CD4-positive, alpha-beta T cell treated with Interleukin-15 for 4 hours (primary cell): ENCODE measurements at places on chromosomes 7 and 10.

- no peak for DNase-seq
These were observed 313.1 kb downstream of the SKIDA1 start for GRCh38 chr10:21212348-21212747.

GRCh38 chr10:47145290-47145934, 154.6 kb upstream of the GDF10 start:
- DNase-seq: no peak

DNA sequence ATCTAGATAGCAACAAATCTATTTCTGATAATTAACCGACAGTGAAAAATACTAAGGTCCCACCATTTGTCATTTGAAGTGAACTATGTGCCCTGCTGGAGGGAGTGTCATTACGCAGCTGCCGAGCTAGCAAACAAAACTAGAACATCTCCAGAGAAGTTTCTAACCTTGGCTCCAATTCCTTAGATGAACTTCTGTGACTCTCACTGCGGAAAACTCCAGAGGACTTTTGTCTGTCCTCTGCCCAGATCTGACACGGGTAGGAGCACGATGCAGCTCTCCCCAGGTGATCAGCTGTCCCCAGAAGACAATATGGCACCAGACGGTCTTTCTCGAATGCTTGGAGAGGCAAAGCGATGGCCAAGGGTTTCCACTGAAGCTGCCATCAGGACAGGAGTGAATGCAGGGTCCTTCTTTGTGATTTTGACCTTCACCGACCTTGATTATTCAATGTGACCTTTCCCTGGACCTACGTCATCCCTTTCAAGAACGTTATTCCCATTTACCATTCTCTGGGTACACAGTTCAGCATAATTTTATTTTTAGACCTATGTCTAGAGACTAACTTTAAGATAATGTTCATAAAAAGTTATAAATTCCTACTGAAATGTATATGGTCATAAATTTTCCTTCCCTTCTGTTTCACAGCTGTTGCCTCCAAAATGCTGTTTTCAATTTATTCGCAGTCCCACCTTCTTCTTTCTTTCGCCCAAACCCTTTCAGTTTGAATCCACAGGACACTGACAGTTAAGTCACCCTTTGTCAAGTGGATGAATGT, 116.7 kb upstream of the C7orf33 start:
- no peak for DNase-seq

GRCh38 chr7:8175929-8176369, 86.0 kb downstream of the ICA1 start:
- no peak for DNase-seq

GRCh38 chr10:1147810-1148209, 91.6 kb downstream of the WDR37 start:
- DNase-seq: no peak

- DNase-seq: no peak
These were observed 9.7 kb downstream of the GSAP start for GRCh38 chr7:77406421-77406820.

DNA sequence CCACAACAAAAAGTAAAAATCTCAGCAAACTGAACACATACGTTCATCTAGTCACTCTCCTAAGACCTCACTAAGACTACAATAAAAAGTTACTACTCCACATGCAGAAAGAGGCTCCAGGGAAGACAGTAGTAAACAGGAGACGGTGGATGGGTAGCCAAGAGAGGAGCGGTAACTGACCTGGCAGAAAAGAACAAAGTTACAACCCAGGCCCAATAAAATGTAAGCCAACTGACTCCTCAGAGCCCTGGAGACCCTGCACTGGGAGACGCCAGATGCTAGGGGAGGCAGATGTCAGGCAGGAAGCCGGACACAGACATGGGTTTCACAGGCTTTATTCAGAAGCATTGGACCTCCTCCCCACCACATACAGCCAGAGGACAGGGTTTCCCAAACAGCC, 181.1 kb upstream of the NFE2L3 start:
- DNase-seq: no peak

GRCh38 chr7:105838627-105839231, 37.7 kb downstream of the ATXN7L1 start:
- DNase-seq: no peak

- no peak for DNase-seq
These were observed 81.6 kb downstream of the SAMD9 start for GRCh38 chr7:93036149-93036640.

GRCh38 chr7:95772298-95772770, at the start of gene DYNC1I1:
Gene DYNC1I1 (plus strand): TSS chr7:95772554. CDS start chr7:95804730, 32,176 bp downstream.
- DNase-seq: no peak

- DNase-seq: no peak
These were observed 84.9 kb upstream of the ADRB1 start for GRCh38 chr10:113958631-113959382.

DNA sequence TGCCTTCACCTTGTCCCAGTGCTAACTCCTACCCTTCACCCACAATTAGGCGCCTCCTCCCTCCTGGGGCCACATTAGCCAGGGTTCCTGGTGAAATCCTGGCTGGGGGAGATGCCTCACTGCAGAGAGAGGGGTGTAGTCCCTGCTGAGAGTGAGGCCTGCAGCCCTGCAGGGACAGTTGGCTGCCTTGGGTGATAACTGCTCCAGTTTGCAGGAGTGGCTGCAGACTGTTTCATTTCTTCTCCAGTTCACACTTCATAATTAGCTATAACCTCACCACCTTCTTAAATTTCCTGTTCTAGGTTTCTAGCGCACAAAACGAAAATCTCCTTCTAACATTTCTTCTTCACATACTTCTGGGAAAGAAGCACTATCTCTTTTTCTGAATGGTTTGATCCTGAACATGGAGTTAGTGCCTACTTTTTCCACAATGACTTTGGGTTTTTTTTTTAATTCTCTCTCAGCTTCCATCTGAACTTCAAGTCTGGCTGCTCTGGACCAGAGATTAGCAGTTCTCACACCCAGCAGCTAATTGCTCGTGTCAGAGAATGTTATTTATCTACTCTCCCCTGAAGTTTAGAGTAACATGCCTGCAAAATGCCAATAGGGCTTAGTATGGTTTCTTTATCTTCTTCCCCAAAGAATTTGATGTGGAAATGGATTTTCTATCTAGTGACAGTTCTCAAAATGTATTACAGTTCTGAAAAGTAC, 15.5 kb upstream of the JAZF1 start:
- DNase-seq: no peak

GRCh38 chr7:83738291-83738835, 89.4 kb upstream of the SEMA3E start:
- no peak for DNase-seq

GRCh38 chr10:47451273-47451997, 32.5 kb downstream of the ANXA8 start:
- no peak for DNase-seq

DNA sequence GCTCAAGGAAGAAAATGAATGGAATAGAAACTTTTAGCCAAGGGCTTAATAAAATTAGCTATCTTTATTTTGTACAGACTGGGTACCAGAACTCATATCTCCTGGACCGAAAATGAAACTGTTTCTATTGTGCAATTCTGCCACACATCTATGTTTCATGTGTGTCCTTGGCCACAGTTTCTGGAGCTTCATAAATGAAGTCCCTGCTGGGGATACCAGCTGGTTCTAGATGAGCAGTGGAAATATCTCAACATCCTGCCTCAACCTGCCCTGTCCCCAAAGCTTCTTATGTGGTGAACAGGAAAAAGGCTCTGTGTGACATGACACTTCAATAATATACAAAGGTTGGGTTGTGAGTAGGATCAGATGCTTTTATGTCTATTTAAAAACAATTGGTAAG, 310.1 kb upstream of the SORCS1 start:
- no peak for DNase-seq

DNA sequence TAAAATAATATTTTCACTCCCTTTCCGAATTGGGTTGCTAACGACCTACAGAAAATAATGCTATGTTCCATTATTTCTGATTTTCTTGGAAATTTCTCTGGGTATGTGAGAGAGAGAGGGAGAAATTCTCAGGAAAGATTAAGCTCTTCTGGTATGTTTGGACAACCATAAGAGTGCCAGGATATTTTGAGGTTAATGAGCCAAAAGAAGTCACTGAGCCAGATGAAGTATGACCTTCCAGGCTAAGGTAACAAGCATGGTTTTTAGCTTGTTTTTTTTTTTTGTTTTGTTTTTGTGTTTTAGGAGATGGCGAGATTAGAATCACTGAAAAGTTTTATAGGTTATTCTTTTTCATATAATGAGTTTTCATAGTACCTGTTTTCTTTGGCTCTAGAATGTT, 171.0 kb upstream of the FOXP2 start:
- no peak for DNase-seq

- no peak for DNase-seq
These were observed 181.1 kb downstream of the PLCE1 start for GRCh38 chr10:94174838-94175237.

- DNase-seq: no peak
These were observed 456.4 kb upstream of the PFKP start for GRCh38 chr10:2610946-2611345.

DNA sequence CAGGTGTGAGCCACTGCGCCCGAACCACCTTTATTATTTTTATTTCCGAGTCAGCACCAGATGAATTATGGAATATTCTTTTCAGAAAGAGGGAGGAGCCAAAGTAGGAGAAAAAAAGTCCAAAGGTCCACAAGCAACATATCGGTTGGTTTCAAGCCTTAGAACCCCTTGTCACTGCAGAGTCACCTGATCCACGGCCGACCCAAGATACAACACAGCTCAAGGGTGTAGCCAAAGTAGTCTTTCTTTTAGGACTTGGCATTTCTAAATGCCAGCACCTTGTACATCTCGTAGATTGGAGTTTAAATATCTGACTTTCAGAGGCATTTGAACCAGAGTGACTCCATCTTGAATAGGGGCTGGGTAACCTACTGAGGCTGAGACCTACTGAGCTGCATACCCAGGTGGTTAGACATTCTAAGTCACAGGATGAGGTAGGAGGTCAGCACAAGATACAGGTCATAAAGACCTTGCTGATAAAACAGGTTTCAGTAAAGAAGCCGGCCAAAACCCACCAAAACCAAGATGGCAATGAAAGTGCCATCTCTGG, 113.9 kb upstream of the ANLN start:
- DNase-seq: no peak

DNA sequence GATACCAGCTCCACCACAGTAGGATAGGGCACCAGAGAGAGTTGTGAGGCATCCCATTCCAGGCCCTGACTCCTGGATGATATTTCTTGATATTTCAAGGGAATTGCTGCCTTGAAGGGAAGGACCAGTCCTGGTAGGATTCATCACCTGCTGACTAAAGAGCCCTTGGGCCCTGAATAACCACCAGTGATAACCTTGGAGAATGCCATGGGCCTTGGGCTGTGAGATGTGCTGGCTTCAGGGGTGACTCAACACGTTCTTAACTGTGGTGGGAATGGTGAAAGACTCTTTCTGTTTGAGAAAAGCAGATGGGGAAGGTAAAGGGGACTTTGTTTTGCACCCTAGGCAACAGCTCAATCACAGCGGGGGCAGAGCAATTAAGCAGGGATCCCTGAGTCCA, 21.4 kb upstream of the ASZ1 start:
- DNase-seq: no peak

GRCh38 chr7:137276189-137276588, 67.3 kb downstream of the PTN start:
- no peak for DNase-seq

DNA sequence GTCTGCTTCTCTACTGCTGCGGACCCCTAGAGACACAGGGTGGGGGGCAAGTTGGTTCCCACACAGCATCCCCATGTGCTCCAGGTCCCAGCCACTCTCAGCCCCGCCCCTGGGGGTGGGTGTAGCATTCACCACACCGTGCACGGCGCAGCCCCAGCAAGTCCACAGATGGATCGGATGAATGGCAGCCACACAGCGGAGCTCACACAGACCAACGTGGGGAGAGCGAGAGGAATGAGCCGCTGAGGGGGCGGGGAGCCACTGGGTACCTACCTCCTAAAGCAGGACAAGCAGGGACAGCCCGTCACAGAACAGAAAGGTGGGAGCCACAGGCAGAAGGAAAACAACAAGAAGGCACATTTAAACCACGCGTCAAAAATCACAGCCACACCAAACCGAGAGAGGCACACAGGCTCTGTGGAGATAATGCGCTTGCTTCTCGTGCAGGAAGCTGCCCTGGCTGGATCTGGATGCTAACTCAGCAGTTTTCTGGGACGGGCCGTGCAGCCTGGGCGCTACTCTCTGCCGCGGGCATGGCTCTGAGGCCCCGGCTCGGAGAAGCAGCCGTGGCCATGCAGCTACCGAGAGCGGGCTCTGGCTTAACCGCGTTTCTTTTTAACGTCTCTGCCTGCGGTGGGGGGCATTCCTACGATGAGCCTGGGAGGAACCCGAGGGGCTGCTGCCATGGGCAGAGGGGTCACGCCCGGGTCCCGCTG, 102.5 kb downstream of the CYTH3 start:
- no peak for DNase-seq

- DNase-seq: peak; percentile 12
These were observed 51.6 kb downstream of the PRLHR start for GRCh38 chr10:118543714-118544400.

- DNase-seq: no peak
These were observed 471.1 kb upstream of the GALNT17 start for GRCh38 chr7:70660819-70661191.

GRCh38 chr7:147775516-147776284, 814.9 kb upstream of the C7orf33 start:
- no peak for DNase-seq

- DNase-seq: no peak
These were observed 162.4 kb downstream of the COBL start for GRCh38 chr7:51154201-51154600.

DNA sequence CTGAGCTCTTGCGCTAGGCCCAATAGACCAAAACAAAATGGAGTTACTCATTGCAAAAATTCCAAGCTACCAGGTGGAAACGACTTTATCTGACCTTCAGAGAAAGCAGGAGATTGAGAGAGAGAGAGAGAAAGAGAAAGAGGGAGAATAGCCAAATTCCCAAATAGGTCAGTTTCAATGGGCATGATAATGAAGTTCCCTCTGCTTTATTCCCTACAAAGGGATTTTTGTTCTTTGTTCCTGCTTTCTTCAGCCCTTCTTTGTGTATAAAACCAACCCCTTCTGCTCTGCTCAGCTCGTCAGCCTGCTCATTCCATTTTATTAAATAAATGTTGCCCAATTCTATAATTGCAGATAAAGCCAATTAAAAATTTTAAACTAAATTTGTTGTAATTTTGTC, 45.0 kb upstream of the GPR37 start:
- no peak for DNase-seq

- DNase-seq: no peak
These were observed 88.0 kb downstream of the TMEM178B start for GRCh38 chr7:141161550-141162535.

- peak; percentile 67 for DNase-seq
These were observed 197.4 kb downstream of the RNLS start for GRCh38 chr10:88385601-88386203.

- DNase-seq: no peak
These were observed 23.7 kb downstream of the BTBD16 start for GRCh38 chr10:122294511-122295450.

GRCh38 chr7:139046143-139046542, 10.3 kb upstream of the ZC3HAV1L start:
- no peak for DNase-seq

GRCh38 chr10:48776528-48776927, 91.9 kb downstream of the WDFY4 start:
- no peak for DNase-seq

DNA sequence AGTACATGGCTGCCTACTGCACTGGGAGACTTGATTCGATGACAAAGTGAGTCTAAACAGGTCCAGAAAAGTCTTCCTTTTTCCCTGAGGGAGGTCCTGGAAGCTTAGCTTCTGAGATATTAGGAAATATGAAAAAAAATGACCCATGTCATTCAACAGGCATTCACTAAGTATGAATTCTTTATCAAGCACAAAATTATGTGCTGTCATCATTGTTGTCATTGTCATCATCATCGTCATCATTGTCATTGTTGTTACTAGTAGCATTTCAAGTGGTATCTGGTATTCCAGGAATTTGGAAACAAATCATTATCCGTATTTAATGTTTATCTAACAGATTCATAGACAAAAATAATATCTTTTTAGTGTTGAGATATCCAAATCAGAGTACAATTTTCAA, 49.7 kb upstream of the HECTD2 start:
- DNase-seq: no peak
